ENCODE measurements at places on chromosomes 7 and 10.

- no peak for DNase-seq
Observed at GRCh38 chr7:69654381-69654780, 56.1 kb downstream of the AUTS2 start.

DNA sequence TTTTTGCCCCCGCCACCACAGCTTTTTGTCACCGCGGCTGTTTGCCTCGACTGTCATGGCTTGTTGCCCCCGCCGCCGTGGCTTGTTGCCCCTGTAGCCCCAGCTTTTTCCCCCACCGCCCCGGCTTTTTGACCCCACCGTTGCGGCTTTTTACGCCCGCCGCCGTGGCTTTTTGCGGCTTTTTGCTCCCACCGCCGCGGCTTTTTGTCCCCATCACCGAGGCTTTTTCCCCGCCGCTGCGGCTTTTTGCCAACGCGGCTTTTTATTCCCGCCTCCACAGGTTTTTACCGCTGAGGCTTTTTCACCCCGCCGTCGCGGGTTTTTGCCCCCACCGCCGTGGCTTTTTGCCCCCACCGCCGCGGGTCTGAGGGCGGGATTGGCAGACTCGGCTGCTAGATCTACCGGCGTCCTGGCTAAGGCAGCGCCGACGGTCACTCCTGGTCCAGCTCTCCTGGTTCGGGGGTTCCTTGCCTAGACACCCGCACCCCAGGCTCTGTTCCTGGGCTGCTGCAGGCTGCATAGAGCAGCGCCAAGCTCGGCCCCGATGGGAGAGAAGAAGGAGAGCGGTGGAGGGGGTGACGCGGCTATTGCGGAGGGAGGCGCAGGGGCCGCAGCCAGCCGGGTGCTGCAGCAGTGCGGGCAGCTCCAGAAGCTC is 637.7 kb downstream of the ZNF716 start:
- DNase-seq, result peak; percentile 85

DNA sequence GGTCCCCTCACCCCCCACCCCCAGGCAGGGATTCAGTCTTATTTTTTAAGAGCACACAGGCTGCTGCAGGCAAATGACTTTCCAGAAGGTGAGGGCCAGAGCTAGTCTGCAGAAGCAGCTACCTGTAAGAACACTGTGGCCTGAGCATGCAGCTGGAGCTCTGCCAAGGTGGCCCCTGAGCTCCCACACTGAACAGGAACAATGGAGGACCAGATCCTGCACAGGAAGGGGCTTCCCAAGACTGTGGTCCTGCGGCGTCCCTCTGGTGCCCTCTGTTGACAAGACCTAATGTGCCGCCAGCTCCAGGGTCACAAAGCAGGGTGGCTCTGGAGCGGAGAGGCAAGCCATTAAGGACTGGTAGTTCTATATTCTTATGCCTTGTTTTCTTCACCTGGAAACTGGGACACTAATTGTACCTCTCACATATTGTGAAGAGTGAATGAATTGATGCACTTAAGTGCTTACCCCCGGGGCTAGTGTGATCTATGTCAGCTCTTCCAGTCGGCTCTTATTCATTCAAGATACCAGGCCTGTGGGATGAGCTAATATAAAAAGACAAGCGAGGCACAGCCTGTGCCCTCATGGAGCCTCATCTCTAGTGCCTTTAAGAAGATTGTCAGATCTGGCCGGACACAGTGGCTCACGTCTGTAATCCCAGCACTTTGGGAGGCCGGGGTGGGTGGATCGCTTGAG is 8.0 kb upstream of the BEND7 start:
- no peak for DNase-seq

DNA sequence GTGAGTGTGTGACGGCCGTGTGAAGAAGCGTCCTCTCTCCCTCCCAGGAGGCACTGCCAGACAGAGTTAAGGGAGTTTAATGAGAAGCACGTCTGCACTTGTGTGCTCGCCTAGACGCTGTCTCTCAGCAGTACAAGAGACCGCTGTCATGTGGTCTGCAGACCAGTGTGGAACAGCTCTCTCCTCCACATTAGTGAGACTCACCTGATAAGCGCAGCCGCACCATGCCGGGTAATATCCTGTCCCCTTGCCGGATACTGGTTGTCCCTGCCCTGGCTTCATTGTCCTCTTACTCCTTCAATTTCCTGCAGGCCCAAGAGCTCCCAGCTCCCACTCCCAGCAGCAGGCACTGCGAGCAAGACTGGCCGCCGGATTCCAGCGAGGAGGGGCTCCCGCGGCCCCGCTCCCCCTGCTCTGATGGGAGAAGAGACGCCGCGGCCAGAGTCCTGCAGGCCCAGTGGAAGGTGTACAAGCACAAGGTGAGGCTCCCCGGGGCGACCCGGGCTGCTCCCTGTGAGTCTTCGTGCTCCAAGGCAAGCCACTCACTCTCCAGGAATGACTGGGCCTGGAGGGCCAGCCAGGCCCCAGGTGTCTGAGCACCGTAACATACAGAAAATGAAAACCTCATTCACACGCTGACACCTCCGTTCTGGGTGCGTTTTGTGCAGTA is 33.5 kb upstream of the TTYH3 start:
- no peak for DNase-seq

GRCh38 chr7:128735436-128735835 is 3.7 kb upstream of the CALU start:
- DNase-seq, result no peak

DNA sequence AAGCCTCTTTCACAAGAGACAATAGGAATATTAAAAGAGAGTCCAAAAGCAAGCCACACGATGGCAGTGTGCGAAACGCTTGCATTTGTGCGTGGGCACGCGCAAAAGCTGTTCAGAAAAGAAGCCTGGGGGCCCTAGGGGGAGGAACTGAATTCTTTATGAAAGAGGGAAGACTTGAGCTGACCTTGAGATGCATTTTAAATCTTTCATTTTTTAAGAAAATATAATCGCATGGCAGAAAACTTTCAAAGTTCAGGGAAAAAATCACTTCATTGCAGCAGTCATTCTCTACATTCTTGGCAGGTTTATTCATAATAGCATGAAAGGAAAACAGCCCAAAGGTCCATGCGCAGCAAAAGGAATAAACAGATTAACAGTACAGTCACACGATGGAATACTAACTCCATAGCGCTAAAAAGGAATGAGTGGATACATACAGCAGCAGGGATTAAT is 206.5 kb upstream of the PRKCQ start:
- no peak for DNase-seq

- DNase-seq, result no peak
Observed at GRCh38 chr10:63770523-63770922, 249.3 kb downstream of the REEP3 start.

DNA sequence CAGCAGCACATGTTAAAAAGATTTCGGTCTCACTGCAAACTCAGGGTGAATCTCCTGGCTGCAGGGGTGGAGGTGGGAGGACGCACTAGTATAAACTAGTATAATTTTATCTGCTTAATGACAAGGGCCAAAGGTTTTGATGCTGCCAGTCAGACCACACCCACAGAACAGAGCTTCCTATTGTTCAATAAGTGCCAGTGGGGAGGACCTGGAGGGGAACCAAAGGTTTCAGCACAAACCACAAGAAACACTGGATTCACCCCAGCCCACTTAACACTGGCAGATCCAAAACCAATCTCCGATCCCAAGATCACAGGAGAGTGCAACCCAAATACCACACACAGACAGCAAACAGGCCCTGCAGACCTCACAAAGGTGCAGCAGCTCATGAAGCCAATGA is 6.6 kb downstream of the VOPP1 start:
- DNase-seq, result no peak

GRCh38 chr7:11751807-11752389 is 80.1 kb downstream of the THSD7A start:
- DNase-seq, result no peak

DNA sequence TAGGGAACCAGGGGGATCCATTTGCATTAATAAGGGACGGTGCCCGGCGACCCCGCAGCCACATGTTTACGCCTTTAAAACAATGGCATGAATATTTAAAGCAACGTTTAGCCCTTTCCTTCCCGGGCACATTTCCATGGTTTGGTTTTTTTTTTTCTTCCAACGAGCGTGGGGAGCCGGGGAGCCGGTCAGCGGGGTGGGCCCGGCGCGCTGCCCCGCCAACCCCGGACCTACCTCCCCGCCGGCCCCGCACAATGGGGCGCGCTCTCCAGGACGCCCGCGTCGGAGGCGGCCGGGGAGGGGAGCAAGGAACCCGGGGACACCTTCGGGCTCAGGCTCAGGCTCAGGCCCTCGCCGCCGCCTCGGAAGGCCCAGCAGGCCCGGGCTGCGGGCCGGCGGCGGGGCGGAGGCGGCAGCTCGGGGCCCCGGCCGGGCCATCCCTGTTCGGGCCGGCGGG is 1.0 kb downstream of the SEPHS1 start:
- DNase-seq, result no peak

GRCh38 chr7:140883378-140883777 is 41.4 kb downstream of the BRAF start:
- DNase-seq, result no peak
